ENCODE measurements at places on chromosomes 1 and 21. TPM values are rescaled to one million over a fixed set of nuclear protein-coding genes. Genes with fewer than 3 reads are reported as not detected.

ADCY10 gene
- total RNA-seq = not detected

SPRR5 gene
- total RNA-seq = not detected

- no peak overlapping the region for H3K27ac ChIP-seq
- H3K36me3 ChIP-seq = no peaks in the 10 kb centered on the region
- H3K27me3 ChIP-seq = no peaks in the 10 kb centered on the region
- no peak for DNase-seq
Measured at GRCh38 chr1:226443033-226443432, 35.1 kb upstream of the PARP1 start.

- DNase-seq = no peak
- H3K27ac ChIP-seq = no peak overlapping the region
- peaks cover 92% of the 10 kb centered on the region for H3K4me1 ChIP-seq
- no peak overlapping the region for H3K4me3 ChIP-seq
- no peaks in the 10 kb centered on the region for H3K36me3 ChIP-seq
- no peaks in the 10 kb centered on the region for H3K27me3 ChIP-seq
Measured at GRCh38 chr1:45677751-45678245, 8.5 kb downstream of the GPBP1L1 start.

Data from vagina (tissue), 2 donors.